NCI-H2081 treated with DMSO at 0.1 percent for 48 hours (cell line): ENCODE measurements at places on chromosomes 1 and 21.

DNA sequence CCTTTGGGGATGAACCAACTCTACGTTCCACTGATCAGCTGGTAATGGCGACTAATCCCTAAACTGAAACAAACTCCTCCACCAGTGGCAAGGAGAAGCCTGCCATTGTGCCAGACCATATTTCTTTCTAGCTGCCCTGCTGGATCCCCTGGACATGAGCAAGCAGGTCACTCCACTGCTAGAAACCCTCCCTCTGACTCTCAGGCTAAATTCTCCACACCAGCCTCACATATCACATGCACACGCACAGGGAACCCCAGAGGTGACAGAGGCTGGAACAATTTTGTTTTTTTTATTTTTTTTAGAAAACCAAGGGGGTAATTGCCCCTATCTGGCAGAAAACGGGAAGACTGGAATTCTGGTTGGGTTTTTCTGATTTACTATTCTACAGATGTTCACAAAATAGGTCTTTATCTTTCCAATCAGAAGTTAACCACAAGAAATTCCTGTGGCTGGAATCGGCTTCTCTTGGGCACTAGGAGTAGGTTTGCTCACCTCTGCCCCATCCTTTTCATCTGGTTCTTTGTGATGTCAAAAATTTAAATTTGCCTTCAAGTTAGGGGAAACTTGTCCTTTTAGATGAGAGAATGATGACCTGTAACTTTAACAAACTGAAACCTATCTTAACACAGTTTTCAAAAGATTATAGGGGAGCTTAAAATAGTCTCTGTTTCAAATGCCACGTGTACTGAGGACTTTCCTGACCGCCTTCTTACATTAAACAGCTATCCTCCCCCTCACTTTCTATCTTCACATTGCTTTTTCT, 258.1 kb downstream of the SDCCAG8 start:
- no peak for DNase-seq

DNA sequence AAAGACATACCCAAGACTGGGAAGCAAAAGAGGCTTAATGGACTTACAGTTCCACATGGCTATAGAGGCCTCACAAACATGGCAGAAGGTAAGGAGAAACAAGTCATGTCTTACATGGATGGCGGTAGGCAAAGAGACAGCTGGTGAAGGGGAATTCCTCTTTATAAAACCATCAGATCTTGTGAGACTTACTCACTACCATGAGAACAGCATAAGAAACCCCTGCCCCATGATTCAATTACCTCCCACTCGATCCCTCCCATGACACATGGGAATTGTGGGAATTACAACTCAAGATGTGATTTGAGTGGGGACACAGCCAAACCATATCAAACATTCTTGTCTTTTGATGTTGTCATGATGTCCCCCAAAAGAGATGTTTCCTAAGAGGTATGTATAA, 103.3 kb downstream of the DUSP10 start:
- DNase-seq: no peak

DNA sequence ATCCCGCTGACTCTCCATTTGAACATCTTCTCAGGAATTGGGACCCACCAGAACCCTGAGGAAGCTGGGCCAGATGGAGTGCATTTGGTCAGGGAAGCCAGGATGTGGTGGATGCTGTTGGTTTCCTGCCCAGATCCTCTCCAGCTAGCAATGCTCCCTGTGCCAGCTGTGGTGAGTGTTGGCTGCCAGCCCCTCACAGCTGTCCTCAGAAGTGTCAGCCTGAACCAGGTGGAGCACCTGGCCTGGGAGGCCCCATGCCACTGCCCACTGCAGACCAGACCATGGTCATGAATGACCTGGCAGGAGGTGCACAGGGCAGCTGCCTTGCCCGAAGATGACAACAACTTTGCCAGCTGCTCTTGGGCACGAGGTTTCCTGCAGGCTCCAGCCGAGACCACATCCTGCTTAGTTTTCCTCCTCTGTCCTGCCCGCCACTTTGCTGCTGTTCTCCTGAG, 54.4 kb downstream of the PRSS38 start:
- DNase-seq: no peak

- no peak for DNase-seq
Measured at GRCh38 chr1:57158604-57158998, 192.8 kb upstream of the C8B start.

DNA sequence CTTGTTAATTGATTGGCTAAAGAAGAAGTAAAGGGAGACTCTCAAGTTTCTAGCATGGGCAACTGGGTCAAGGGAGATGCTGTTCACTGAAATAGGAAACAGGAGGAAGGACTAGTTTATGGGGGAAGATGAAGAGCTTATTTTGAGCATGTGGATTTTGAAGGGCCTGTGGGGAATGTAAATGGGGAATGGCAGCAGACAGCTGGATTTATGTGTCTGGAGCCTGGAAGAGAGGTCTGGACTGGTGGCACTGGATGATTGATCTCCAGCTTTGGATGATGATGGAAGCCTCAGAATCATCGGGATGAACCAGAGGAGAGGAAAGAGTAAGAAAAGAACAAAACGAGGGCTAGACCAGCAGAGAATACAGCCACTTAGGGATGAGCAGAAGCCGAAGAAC, 54.9 kb upstream of the ENAH start:
- no peak for DNase-seq

- no peak for DNase-seq
Measured at GRCh38 chr1:170807432-170807831, 127.9 kb upstream of the MROH9 start.

GRCh38 chr1:26826261-26827105, at the start of gene ZDHHC18:
ZDHHC18 (plus strand) TSS chr1:26826688; CDS start chr1:26826805, 117 bp downstream.
- DNase-seq: no peak

GRCh38 chr1:183180634-183181056, 5.4 kb upstream of the LAMC2 start:
- DNase-seq: no peak

- no peak for DNase-seq
Measured at GRCh38 chr1:206544562-206545257, 37.4 kb downstream of the RASSF5 start.

- no peak for DNase-seq
Measured at GRCh38 chr1:33133478-33134105, 48.3 kb downstream of the TRIM62 start.

- DNase-seq: no peak
Measured at GRCh38 chr21:29406385-29406784, 107.7 kb downstream of the BACH1 start.

GRCh38 chr1:23452011-23452411, 27.5 kb upstream of the TCEA3 start:
- DNase-seq: no peak

DNA sequence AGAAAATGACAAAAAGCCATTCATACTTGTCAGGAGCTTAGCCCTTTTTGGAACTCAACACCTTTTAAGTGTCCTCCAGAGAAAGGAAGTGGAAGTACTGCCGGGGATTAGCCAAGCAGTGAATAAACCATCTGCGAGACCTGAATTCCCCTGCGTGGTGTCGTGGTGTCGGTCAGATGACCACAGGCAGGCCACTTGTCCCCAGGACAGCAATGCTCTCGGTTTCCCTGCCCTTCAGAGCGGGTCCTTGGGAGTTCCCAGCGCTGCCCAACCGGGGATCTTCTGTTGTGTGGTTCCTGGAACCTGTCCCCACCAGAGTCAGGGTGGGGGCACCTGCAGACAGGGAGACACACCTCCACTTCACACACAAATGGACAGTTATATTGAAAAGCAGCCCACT, 9.2 kb downstream of the GPR157 start:
- DNase-seq: no peak

DNA sequence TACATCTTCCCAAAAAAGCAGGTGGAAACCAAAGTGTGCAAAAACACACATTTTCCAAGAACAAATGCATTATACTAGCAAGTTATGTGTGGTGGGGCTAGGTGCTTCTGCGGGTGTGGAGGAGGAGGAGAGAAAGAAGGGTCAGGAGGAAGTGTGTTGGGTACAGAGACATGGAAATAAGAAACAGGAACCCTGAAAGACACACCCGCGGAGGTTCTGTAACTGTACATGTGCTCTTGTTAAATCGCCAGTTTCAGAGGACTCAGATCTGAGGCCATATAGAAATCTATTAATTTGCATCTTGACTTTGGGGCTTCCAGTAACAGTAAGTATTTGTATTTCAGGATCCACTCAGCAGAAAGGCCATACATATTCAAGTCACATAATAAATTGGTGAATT, 30.9 kb downstream of the ERG start:
- DNase-seq: no peak

DNA sequence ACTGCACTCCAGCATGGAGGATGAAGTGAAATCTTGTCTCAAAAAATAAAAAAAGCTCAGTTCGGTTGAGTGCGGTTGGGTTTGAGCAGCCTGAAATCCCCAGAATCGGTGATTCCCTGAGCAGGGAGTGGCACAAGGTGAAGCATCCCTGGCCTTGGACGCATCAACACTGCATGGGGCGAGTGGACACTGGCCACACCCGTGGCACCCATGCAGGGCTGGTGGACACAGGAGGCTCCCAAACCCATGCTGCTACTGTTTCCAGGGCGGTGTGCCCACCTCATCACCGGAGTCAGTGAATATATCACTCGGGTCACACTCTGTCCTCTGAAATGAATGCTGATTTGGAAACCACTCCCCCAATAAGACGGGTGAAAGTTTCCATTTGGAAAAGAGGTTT, 53.4 kb upstream of the ACTRT2 start:
- DNase-seq: no peak

DNA sequence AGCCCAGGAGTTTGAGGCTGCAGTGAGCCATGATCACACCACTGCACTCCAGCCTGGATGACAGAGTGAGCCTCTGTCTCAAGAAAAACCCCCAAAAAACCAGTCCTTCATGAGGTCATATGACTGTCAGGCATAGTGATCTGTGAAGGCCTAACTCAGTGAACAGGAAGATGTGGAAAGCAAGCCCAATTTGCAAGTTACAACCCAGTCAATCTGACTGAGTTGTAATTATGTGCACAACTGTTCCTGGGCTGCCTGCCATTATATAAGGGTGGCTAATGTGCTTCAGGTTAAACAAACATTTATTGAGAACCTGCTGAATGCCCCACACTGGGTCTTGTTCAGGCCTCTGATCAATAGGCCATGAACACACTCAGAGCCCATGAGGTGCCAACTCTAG, 38.2 kb upstream of the KIRREL1 start:
- no peak for DNase-seq

- DNase-seq: no peak
Measured at GRCh38 chr1:62722796-62723195, 34.6 kb upstream of the DOCK7 start.
